Astrocyte (in vitro differentiated cells and primary cell): ENCODE measurements at places on chromosomes 3 and 15.

DNA sequence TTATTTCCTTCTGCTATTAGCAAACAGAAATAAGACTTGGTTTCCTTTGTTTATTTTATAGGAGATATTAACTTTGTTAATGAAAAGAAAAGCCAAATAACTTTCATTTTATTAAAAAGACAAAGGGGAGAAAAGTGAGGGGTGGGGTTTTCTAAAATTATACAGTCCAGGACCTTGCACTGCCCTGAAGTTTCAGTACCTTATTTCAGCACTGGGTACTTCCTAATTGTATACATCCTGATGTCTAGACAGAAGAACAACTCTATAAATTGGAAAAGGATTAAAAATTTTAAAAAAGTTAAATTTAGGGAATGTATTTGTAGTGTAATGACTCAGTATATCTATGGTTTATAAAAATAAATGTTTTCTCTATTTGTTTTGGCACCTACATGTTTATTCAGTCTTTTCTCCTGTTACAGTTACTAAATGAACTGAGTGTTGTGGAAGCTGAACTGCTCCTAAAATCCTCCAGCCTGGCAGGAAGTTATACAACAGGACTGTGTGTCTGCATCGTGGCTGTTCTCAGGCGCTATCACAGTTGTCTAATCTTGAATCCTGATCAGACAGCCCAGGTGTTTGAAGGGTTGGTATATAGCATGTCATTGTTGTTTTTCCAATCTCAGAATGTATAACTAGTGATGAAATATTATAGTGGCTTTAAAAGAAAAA, 27.6 kb upstream of the P2RY13 start:
- peak; percentile 64 for DNase-seq

DNA sequence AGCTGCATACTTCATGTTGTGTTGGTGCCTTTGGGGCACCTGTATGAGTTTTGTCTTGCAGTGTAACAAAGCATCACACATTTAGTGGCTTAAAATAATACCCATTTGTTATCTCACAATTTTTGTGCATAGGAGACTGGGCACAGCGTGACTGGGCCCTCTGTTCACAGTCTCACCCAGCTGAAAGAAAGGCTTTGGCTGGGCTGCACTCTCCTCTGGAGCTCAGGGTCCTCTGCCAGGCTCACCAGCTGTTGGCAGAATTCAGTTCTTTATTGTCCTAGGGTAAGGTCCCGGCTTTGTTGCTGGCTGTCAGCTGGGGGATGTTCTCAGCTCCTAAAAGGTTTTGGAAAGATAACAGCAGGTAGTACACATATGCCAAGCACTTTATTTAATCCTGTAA, 263.3 kb downstream of the CLSTN2 start:
- DNase-seq, result no peak

- no peak for DNase-seq
These were observed 139.3 kb downstream of the SOX2 start for GRCh38 chr3:181851063-181851462.

DNA sequence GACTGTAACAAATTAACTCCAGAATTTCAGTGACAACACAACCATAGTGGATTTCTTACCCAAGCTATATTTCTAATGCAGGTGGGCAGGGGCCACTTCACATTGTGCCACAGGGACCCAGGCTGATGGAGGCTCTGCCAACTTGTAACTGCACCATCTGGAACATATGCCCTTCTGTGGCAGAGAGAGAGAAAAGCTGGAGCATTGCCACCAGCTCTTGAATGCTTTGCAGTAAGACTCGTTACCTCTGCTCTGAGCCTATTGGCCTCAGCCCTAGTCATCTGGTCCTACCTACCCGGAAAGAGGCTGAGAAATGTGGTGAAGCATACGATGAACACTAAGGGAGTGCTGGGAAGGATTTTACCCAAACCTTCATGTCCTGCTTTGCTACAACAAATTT, 587.1 kb downstream of the ZNF385D start:
- DNase-seq, result no peak

GRCh38 chr15:79702621-79703020, 194.2 kb downstream of the MTHFS start:
- DNase-seq, result peak; percentile 42

DNA sequence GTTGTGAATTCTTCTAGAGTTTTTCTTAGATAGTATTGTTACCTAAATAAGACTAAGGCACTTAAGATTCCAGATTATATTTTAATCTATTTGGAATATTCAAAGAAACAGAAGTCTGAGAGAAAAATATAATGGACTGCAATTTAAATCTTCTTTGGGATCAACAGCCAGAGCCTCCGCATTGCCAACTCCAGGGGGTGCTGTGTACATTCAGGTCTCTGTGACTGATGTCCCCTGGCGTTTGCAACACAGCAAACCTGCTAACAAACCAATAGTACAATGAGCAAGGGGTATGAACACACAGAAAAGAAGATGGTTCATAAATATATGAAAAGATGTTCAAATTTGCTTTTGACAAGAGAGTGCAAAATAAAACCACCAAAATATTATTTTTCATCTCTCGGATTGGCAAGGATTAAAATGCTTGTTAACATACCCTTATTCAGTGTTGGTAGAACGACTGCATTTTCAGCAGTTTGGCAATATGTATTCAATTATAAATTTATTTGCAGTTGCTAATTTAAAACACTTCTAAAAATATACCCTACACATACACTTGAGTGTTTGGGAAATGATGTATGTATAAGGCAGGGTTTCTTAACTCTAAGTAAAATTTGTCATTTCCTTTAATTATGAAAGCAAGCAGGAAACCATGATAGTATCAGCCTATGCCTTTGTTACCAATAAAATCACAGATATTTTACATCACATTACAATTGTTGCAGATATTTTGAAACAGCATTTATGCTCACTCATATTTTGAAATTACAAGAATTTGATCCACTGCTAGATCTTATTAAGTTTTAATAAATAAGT, 16.1 kb upstream of the TM4SF1 start:
- peak; percentile 59 for DNase-seq

DNA sequence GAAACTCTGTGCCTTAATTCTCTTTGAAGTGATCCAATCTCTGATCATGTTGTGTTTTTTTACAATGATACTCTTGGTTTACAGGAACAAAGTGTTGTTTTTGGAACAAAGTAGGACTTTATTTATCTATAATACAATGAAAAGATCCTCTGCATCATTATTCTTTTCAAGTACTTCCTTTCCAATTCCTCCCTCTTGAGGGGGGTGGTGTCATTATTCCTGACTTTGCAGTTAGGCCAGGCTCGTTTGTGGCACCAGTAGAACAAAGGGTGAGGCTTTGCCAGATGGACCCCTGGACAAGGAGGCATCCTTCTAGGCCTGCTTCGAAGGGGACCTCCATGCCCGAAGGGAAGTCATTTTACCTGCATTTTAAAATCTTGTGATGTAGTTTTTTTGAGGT, 41.7 kb upstream of the ZBTB38 start:
- DNase-seq, result no peak

GRCh38 chr15:34621675-34622074, 38.2 kb upstream of the GOLGA8B start:
- peak; percentile 35 for DNase-seq

GRCh38 chr15:81516012-81516411, 142.0 kb upstream of the TMC3 start:
- DNase-seq, result no peak

GRCh38 chr3:151873398-151873797, at the start of gene SUCNR1:
SUCNR1 (plus strand) TSS chr3:151873643; CDS start chr3:151879893, 6,250 bp downstream.
- no peak for DNase-seq

- no peak for DNase-seq
These were observed 1.1 kb downstream of the PDIA5 start for GRCh38 chr3:123067689-123068600.

DNA sequence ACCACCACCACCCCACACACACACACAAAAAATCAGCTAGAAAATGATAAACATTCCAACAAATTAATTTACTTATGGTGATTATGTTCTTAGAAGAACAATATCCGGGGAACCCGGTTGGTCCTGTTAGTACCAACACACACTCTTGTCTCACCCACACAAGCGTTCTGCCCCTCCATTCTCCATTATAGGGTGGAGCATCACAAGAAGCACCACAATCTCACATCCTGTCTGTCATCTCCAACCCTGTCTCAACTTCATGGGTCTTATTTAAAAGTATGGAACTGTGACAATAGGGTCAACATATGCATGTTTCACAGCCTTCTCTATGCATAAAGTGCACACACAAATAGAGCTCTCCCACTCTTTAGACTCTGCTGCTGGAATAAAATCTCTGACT, 5.6 kb downstream of the GSK3B start:
- no peak for DNase-seq

- no peak for DNase-seq
These were observed 42.7 kb upstream of the GOLIM4 start for GRCh38 chr3:168138421-168138820.

- no peak for DNase-seq
These were observed 22.2 kb downstream of the GRAMD2A start for GRCh38 chr15:72175186-72176044.

DNA sequence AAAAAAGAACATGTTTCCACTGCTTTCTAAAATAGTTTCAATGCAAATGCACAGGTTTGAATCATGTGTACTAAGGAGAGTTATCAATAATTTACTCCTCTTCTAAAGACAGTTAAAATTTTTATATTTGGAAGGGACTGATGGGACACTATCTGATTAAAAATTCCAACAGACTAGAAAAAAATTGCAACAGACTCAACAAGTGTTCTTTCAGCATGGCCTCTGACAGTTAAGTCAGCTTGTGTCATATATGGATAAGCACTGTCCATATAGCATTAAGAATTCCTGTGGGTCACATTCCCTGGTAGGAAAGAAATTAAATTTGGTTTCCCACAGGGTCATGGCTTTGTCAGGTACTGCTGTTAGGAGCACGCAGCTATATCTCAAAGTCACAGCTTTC, 96.8 kb downstream of the OSBPL10 start:
- DNase-seq, result no peak

GRCh38 chr3:20344400-20344959, 158.5 kb upstream of the SGO1 start:
- no peak for DNase-seq
